ENCODE measurements at places on chromosomes 3 and 15.

GRCh38 chr3:194886836-194887235 is 201.2 kb downstream of the FAM43A start:
- DNase-seq, result no peak

GRCh38 chr15:86855307-86856291 is 775.9 kb downstream of the AGBL1 start:
- DNase-seq, result no peak

DNA sequence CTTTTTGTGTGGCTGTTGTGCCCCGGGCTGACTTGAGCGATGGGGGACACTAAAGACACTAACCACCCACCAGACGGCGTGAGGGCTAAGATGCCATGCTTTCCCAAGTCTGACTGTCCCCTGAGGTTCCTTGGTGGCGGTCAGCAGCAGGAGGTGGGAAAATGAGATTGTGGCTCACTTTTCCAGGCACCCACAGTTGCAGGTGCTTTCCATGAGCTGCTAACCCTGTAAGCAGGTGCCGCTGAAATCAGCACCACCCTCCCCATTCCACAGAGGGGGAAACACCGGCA is 17.7 kb downstream of the PRR23E start:
- no peak for DNase-seq

DNA sequence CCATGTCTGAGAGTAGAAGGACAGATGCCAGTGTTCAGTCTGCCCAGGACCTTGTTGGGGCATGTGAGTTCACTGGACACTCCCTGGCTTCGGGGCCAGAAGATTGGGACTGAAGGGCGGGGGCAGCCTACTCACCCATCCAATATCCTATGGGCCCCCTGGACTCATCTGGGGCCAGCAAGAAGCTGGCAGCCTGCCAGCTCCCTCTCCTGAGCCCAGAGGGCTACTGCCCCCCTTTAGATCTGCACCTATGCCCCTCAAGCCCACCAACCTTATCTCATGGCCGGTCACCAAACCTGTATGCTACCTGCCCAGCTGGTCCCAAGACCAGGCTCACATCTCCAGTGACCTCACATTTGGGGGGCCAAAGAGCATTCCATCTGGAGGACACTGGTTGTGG is 8.1 kb downstream of the PTH1R start:
- DNase-seq, result no peak

DNA sequence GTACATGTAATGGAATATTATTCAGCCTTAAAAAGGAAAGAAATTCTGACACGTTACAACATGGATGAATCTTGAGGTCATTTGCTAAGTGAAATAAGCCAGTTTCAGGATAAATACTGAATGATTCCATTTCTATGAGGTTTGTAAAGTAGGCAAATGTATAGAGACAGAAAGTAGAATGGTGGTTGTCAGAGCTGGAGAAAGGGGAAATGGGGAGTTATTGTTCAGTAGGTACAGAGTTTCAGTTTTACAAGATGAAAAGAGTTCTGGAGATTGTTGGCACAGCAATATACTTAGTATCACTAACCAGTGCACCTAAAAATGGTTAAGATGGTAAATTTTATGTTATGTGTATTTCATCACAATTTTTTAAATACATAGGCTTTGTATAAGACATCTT is 60.6 kb downstream of the USP8 start:
- DNase-seq, result no peak

GRCh38 chr3:170772175-170772574 is 97.8 kb downstream of the RPL22L1 start:
- no peak for DNase-seq

- no peak for DNase-seq
Observed at GRCh38 chr15:92864127-92864814, 35.9 kb upstream of the CHD2 start.

DNA sequence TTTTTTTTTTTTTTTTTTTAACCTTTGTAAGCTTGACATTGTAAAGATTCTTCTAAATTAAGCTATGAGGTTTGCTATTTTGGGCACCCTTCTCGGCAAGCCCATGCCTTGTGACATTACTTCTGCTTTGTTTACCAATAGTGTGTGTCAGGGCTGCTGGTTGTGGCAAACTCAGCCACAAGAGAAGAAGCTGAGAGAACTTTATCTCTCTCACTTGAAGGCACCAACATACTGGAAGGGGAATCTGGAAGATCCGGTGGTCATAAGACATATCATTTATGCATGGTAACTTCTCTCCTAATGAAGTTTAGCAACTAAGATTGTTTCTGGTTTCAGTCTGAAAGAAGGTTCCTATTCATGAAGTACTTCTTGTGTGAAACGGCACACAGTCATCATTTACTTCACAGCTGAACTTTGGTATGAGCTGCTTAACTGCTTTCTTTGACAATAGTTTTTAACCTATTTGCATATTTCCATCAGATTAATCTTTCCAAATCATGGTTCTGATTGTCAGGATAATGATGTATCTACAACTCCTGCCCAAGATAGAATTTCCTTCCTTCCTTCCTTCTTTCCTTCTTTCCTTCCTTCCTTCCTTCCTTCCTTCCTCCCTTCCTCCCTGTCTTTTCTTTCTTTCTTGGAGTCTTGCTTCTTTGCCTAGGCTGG is 189.3 kb downstream of the NFKBIZ start:
- DNase-seq, result no peak

All from HL-60 (cell line).